ENCODE measurements at places on chromosomes 16 and 17.

- no peak for DNase-seq
Measured at GRCh38 chr17:57457188-57457587, 200.9 kb downstream of the MSI2 start.

- peak; percentile 24 for DNase-seq
Measured at GRCh38 chr17:63984651-63985386, 12.1 kb upstream of the SCN4A start.

DNA sequence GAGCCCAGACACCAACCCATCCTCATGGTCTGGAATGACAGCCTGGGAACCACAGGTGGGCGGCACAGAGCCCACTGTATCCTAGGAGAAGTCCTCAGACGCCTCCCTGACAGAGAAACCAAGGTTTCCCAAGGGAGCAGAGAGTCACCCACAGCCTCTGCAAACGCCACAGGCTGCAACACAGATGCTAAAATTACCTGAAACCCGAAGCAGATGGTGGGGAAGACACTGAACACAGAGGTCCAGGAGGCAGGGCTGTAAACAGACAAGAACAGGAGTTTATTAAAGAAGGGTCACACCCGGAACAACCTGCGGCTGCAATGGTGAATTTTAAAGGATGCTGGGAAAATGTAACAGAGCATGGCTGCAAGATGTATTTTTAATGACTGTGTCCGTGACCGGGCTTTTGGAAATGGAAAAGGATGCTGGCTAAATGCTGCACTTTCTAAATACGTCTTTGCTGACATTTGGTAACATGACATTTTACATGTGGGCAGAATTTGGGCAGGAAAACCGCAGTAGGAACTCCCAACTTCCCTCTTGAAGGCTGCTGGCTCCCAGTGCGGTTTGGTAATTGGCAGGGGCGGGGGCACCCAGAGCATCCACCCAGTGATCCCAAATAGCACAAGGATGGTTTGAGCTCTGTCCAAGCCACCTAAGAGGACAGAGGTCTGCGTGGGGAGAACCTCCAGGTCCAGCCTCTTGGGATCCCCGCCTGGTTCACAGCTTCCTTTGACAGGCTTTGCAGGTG, 13.1 kb downstream of the SLC38A8 start:
- DNase-seq: no peak

DNA sequence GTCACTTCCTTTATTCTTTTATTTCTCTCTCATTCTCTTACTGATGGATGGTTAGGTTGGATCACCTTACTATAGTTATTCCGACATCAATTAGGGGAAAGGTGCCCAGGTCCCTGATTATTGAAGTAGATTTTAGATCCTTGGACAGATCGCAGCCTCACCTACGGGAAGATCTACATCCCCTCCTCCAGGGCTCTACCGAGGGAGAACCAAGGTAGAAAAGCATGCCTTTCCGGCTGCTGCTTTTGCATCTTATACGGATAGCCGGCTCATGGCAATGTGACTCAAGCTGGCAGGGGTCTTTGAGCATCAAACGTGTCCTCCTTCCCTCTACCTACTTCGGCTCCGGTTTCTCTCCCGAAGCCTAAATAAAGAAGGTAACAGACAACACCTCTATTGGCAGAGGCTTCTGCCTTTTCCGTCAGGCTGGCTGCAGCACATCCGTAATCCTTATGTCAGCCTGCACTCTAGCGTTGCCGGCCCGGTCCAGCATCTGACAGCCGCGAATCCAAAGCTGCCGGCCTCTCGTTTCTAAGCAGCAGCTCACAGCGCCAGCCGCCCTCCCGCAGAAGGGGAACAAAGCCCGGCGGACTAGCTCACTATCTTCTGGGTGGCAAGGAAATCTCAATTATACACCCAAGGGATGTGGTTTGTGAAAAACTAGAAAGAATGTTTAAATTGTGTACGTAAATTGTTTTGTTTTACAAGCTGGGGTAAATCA, 46.9 kb downstream of the IRX6 start:
- DNase-seq: no peak

- no peak for DNase-seq
Measured at GRCh38 chr17:39064374-39064773, 87.1 kb downstream of the PLXDC1 start.

GRCh38 chr16:74991593-74992403, 6.9 kb upstream of the WDR59 start:
- no peak for DNase-seq

DNA sequence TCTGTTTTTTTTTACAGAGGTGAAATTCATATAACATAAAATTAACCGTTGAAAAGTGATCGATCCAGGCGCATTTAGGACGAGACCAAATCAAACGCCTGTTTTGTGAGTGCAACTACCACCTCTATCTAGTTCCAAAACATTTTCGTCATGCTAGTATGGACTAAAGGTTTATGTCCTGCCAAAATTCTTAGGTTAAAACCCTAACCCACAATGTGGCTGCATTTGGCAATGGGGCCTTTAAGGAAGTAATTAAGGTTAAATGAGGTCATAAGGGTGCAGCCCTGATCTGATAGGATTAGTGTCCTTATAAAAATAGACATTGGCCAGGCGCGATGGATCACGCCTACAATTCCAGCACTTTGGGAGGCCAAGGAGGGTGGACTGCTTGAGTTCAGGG, 32.8 kb upstream of the RCVRN start:
- no peak for DNase-seq

- no peak for DNase-seq
Measured at GRCh38 chr17:76164331-76164730, 23.3 kb upstream of the FOXJ1 start.

DNA sequence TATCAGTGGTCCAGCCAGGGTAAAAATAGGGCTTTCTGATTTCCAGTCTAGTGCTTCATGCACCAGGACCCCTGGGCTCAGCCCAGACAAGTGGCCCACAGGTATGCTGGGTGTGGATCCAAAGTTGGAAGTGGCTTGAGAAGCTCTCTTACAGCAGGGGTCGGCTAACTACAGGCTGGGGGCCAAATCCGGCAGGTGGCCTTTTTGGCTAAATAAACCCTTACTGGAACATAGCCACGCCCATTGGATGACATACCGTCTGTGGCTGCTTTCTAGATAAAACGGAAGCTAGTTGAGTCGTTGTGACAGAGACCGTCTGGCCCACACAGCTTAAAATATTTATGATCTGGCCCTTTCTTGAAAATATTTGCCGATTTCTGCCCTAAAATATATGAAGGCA, 119.0 kb upstream of the CDC42EP4 start:
- DNase-seq: no peak

- DNase-seq: no peak
Measured at GRCh38 chr16:84804326-84804725, 15.5 kb upstream of the CRISPLD2 start.

DNA sequence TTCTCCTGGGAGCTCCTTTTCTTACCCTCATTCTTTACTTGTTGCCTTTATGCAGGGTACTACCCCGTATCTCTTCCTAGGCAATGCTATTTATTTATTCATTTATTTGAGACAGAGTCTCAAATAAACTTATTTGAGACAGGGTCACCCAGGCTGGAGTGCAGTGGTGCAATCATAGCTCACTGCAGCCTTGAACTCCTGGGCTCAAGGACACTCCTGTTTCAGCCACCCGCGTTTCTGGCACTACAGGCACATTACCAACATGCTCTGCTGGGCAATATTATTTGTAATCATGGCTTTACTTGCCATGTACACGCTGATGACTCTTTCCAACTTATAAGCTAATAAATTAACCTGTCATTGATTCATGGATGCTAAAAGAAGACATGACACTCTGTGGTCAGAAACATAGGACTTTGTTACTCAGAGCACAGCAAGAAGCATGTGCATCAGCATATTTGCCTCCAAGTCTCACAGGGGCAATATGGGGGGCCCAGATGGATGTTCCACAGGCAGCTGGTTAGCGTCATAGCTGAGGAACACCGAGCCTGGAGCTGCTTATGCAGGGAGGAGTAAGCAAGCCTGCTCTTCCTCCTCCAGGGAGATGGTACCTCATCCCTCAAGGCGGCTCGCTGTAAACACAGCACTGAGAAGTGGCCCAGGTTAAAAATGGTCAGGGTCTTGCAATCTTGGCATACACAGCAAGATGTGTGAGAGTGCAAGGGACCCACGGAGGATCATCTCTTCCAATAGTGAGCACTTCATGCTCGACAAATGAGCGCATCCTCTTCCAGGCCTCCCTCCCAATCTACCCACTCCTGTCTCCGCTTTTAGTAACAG, 4.2 kb upstream of the LRRC75A start:
- DNase-seq: no peak

- no peak for DNase-seq
Measured at GRCh38 chr17:33922971-33923370, 332.1 kb upstream of the CCL2 start.

DNA sequence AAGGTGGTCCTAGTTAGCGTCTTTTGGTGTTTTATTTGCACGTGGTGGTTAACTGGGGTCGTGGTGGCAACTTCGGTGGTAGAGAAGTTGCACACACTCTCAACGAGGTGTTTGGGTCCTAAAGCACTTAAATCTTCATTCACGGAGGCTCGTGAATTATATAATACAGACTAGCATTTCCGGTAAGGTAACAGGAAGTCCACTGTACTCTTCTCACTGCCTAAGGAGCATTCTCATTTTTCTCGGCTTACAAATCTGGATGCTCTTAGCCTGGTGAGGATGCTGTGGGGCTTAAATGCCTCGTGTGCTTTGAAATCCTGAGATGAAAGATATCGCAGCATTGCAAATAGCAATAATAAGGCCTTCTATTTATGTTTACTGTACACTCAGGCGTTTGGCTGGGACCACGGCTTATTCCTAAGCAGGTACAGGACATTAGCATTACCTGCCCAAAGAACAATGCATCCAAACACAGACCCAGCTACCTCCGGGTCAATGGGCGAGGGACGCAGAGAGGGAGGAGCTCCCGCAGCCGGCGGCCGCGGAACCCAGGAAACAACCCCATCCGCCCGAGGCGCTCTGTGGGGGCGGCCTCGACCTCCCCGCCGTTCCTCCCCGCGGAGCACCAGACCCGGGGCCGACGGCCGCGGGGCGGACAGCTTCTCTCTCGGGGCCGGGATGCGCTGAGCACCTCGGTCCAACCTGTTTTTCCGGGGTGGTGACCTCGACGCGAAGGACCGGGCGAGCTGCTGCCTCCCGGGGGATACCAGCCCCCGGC, 856 bp downstream of the DNAJA2 start:
- peak; percentile 33 for DNase-seq

DNA sequence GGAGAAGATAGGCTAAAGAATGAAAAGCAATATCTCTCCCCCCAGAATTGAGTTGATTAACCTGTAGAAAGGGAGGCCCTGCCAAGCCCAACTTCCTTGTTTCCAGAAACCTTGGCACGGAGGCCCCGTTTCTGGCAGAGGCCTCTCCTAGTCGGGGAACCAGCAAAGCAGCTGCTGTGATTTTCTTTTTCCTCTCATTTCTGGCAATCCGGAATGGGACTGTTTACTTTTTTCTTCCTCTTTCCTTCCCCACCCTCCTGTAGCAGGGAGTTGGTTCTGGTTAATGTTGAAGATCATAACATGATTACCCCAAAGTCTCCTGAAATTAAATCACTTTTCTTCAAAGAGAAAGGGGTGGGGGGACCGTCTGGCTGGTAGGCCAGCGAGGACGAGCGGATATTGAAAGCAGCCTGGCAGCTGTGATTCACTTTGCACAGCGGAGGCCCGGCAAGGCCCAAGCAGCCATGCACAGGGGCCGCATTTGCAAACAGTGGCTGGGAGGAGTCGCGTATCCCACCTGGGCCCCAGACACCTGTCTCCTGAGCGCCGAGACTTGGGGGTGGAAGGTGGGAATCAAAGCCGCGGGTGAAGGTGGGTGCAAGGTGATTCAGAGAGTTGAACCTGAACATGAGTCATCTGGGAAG, 51.5 kb downstream of the NTN1 start:
- no peak for DNase-seq

DNA sequence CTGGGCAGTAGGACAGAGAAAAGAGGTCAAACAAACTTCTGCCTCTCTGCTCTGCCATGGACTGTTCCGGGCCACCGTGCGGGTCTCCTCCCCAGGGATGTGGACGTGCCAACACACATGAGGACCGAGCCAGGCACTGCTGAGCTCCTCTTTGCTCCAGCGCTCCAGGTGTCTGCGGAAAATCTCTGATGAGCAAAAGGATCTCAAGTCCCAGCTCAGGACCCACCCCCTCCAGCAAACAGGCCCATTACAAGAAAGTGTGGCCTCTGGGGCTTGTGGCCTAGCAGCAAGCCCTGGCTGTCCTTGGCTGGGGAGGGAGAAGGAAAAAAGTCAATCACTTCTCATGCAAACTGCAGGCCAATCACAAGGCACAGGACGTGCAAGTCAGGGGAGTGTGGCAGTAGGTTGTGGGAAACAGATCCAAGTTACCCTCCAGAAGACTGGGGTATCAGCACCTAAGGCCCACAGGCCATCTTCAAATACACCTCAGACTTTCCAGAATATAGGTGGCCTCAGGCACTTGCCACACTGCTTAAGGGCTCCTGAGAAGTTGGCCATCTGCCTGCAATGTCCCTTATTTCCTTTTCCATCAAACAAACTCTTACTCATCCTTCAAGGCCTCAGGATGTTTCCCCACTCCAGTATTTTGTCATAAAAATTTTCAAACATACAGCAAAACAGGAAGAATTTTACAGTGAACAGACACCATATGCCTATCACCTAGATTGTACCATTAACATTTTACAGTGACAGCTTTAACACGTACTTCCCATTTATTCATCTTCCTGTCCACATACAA, 36.0 kb upstream of the SREBF1 start:
- no peak for DNase-seq

DNA sequence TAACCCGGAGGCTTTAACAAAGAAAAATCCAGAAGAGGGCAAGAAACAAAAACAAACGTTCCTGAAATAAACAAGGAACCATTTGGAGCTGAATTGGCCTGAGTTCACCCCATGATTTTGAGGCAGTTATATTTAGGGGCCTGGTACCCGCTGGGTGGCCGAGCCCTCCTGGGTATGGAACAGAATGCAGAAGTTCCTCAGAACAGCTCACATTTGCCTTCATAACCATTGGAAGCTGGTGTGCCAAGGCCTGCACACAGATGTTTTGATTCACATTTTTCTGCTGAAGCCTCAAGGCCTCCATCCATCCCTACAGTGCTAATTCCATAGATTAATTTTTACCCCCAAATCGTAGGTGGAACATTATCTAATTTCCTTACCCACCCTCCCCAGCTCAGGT, 3.3 kb upstream of the ZFHX3 start:
- DNase-seq: no peak

DNA sequence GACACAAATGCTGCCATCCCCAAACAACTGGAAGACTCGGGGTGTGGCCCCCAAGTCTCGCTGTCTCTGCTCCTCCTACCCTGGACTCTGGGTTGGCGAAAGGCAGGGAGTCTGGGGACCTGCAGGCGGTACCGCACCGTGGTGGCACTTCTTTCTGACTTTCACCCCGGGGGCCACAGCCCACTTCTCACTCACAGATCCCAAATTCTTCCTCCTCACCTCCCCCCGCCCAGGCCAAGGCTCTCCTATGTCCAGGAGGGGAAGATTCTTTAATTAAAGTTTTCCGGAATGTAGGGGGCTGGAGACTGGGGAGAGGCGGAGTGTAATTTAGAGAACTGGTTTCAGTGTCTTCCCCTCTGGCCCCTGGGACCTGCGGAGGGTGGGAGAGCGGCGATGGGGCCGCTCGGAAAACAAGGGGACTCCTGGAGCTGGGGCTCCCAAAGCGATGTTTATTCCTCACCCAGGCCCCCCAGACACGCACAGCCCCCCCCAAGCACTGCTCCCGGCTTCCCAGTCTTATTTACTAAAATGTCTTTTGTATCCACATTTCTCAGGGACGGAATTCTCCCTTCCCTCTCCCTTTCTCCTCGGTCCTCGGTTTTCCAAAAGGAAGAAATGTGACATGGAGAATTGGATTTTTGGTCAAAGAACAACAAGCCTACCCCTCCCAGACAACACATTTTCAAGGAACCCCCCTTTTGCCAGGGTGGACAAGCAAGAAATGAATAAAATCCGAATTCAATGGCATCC, 1.2 kb downstream of the WNT3 start:
- DNase-seq: no peak
